ENCODE measurements at places on chromosomes 5 and 9. TPM values are rescaled to one million over a fixed set of nuclear protein-coding genes. Genes with fewer than 3 reads are reported as not detected.

Gene BSPRY
- total RNA-seq: not detected

Gene ADAMTS16
- total RNA-seq: under 0.01 TPM

Gene SPATA9
- not detected for total RNA-seq

Gene HAVCR1
- total RNA-seq: not detected

Gene KIF4B
- total RNA-seq: 0.33 TPM

Gene MARCOL
- total RNA-seq: not detected

Gene SPATA31A3
- not detected for total RNA-seq

Gene TEX10
- 17.2 TPM for total RNA-seq

Gene LHX6
- 0.09 TPM for total RNA-seq

Gene FAXDC2
- 15.5 TPM for total RNA-seq

Gene TRMT10B
- 1.7 TPM for total RNA-seq
